Left forelimb (tissue), 1 donor: ENCODE measurements at places on chromosomes 5 and 9.

- no peak for DNase-seq
These were observed 536.6 kb downstream of the DTWD2 start for GRCh38 chr5:118451697-118452247.

DNA sequence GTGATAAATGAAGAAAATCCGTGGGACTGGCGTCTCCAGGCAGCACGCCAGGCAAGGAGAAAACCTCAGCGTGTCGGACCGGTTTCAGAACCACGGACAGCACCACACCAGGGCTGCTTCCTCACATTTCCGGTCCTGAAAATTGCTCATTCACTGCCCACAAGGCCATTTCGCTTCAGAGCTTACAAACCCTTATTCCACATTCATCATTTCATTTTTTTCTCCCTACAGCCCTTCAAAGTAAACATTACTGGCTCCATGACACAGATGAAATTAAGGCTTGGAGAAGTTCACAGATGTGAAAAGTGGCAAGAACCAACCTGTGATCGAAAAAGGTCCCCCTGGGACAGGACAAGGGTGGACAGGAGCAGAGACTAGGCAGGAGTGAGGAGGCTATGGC lies 1.5 kb upstream of the GPRIN1 start:
- peak; percentile 81 for DNase-seq

DNA sequence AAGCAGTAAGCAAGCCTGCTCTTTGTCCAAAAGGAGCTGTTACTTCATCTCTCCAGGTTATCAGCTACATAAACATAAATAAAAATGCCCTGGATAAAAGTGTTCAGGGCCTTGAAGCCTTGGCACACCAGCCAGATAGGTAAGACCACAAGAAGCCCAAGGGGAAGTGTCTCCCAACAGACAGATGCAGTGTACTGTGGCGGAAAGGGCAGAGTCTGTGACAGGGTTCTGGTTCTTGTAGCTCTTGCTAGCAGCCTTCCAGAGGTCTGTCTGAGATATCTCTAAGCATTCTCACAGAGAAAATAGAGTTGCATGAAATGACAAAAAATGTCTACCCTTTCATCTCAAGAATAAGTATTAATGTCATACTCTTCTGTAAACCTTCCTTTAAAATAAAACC lies 30.1 kb downstream of the ISOC1 start:
- DNase-seq = no peak

- DNase-seq = no peak
These were observed 3.1 kb downstream of the MRPS2 start for GRCh38 chr9:135503371-135504261.

- no peak for DNase-seq
These were observed 64.4 kb downstream of the NFIB start for GRCh38 chr9:14249527-14249926.

- no peak for DNase-seq
These were observed 28.7 kb upstream of the MAST4 start for GRCh38 chr5:66567474-66567873.
